ENCODE measurements at places on chromosomes 1 and 21.

DNA sequence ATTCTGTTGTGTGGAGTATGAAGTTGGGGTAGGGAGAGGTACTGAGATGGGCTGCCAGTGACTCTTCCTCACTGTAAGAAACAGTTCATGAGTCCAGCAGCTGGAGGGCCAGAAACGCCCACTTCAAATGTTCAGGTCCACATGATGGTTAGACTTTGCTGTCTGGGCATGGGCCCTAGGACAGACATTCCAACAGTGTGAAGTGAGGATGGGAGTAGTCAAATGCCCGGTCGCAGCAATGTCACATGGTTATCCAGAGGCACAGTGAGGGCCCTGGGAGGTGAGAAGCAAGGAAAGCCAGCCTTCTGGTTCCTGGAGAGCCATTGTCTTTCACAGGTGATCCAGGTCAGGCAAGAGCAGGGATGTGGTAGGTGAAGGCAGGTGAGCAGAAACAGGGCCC lies 304.4 kb downstream of the HHAT start:
- DNase-seq, result no peak

DNA sequence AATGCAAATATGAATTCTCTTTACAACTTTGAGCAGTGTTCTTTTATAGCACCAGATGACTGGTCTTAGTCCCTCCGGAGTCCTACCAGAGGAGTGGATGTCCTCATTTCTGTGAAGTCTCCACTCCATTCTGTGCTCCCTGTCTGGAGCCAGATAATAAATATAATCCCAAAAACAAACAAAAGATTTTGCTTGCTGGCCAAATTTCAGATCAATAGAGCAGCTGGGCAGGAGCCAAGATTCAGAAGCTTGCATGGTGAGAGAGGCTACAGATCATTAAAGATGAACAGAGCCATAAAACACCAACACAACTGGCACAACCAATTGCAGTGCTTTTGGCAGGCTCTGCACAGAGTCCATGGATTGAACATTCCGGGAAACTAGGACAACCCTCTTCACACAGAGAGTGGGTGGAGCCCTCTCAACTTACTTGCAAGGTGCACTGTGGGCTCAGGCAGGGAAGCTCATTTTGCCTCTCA lies 231.5 kb upstream of the SNX7 start:
- no peak for DNase-seq

DNA sequence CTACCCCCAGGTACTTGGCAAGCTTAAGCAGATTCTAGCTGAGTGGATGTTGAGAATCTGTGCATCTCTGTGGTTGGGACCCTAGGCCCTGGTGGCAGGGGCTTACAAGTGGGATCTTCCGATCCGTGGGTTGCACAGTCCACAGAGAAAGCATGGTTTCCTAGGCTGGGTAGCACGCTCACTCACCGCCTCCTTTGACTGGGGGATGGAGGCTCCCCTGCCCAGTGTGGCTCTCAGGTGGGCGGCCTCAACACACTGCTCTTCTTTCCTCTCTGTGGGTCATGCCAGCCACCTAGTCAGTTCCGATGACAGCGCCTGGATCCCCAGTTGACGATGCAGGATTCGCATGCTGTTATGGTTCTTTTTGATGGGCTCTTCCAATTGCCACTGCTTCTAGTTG lies 639.5 kb upstream of the ADAMTS5 start:
- DNase-seq, result no peak

DNA sequence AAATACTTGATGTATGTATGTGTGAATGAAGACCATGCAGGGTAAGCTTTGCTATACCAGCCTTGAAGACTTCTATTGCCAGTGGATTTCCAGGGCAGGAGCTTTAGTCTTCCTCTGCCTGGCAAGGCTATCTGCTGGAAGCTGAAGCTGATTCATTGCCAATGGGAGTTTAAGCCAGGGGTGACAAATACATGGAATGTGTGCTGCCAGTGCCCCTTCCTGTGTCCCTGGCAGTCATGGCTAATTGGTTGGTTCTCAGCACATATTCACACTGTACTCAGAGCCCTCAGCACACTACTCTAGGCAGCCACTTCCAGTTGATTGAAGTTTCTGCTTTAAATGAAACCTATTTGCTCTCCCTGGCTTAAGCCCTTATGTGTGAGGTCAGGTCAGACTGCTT lies 1.5 kb downstream of the ZSCAN20 start:
- DNase-seq, result no peak

DNA sequence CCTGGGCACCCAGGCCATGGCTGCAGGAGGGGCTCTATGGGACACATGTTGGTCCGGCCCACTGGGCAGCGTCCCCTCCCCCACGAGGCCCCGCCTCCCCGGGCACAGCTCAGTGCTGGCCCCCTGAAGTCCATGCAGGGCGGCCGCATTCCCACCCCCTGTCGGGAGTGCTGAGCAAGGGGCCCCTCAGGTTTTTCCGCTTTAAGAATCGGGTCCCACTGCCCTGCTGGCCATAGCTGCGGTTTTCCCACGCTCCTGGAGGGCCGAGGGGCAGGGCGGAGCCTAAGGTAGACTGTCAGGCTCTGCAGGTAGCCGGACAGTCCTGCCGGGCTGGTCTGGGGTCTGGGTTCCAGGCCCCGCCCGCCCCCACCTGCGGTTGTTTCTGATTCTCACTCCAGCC lies 43.5 kb upstream of the CCDC27 start:
- no peak for DNase-seq

GRCh38 chr1:186864296-186864695 lies 35.5 kb downstream of the PLA2G4A start:
- DNase-seq, result no peak

DNA sequence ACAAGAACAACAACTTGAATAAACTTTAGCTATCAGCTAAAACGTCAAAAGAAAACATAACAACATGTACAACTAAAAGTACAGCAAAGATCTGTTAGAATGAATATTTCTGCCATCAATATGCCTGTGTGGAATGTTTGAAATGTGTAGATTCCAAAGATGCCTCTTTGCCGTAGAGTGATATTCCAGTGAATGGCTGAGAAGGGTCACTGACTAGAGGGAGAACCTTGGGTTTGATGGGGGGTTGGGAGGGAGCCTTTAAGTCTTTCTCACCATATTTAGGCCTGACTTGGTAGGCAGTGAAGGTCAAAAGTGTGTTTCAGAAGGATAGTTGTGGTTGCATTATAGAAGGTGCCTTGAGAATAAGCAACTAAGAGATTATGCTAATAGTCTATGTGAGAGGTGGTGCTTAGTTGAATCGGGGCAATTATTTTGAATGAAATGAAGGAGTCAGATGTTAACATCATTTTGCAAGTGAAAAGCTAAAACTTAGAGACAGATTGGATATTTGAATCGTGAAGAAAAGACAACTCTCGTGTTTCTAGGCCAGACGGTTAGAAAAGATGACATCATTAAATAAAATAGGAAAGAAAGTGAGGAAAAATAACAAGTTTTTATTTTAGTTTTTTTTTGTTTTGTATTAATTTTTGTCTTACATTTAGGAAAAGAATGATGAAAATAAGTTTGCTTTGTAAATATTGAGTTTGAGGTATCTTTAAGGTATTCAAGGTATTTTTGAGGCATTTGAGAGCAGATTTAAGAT lies 53.8 kb downstream of the PLA2G4A start:
- no peak for DNase-seq
